ENCODE measurements at places on chromosomes 4 and X.
A peak's percentile ranks its signal among the peaks of the same experiment; 100 is the strongest.

- DNase-seq = no peak
Observed at GRCh38 chrX:87636533-87636932, 118.9 kb downstream of the KLHL4 start.

DNA sequence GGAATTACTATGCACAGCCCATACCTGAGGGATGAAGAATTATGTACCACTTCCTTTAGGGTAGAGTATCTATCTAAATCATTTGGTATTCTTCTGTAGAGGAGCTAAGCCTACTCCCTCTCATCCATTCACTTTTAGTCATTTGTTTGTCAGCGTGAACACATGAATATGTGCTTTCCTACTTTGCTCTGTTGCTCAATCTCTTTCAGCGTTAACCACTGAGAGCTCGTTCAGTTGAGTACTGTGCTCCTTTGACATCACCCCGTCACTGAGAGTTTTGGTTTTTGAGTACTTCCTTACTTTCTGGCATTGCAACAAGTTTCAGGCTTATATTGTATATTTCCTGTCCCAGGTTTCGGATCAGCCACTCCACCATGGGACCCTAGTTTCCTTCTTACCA is 700.6 kb downstream of the NLGN4X start:
- no peak for DNase-seq

DNA sequence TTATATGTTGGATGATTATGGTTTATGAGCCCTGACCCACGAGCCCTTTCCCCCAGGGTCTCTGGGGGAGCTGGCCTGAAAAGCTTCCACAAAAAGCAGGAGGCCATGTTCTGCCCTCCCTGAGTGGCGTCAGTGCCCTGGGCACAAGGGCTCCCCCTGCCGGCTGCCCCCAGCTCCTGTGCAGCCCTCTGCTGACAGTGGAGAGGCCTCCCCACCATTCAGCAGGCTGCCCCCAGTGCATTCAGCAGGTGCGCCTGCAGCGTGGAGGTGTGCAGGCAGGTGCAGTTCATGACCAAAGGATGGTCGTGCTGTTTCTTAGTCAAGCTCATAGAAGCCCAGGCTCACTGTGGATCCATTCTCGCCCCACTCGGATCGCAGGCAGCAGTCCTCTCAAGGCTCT is 12.5 kb upstream of the S100P start:
- no peak for DNase-seq

- DNase-seq = no peak
Observed at GRCh38 chr4:1902243-1902642, 31.1 kb downstream of the NSD2 start.

DNA sequence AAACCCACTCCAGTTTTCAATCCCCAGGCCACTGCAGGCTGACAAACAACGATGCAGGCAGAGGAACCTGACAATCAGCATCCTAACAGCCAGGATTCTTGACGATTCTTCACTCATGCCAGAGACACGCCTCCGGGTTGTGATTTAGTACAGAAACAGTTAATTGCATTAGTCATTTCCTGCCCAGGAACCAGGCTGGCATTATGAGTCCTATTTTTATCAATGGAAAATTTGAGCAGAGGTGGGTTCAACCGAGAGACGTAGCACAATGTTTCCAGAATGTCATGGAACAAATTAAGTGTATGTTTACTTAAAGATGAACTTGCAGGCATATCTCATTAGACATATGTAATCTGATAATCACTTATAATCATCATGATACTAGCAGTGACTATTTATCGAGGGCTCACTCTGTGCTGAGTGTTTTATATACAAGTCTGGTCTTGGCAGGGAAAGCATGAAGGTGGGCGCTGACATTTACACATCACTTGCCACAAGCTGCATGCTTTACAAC is 159.7 kb downstream of the NSUN7 start:
- DNase-seq = peak; percentile 19

- no peak for DNase-seq
Observed at GRCh38 chrX:11480626-11481025, 185.1 kb downstream of the ARHGAP6 start.

DNA sequence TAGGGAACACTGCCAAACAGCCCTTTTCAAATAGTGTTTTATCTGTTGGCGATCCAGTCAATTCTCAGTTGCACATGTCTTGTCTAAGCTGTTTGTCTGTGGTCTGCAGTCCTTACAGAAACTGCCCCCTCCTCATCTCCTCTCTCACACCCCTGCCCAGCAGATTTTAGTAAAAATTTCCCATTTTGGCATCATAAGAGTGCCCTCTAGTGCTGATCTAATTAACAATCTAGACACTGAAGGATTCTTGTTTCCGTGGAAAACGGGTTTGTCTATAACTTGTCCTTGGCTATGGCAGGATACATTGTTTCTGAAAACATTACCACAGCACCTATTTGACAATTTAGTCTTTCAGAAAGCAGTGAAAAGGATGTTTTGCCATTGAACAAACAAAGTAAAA is 227.2 kb upstream of the MBNL3 start:
- no peak for DNase-seq

GRCh38 chr4:19256823-19257222 is 994.9 kb upstream of the SLIT2 start:
- no peak for DNase-seq

GRCh38 chrX:11531226-11531625 is 134.5 kb downstream of the ARHGAP6 start:
- DNase-seq = no peak

- DNase-seq = no peak
Observed at GRCh38 chr4:159516556-159517140, 413.8 kb downstream of the RAPGEF2 start.

DNA sequence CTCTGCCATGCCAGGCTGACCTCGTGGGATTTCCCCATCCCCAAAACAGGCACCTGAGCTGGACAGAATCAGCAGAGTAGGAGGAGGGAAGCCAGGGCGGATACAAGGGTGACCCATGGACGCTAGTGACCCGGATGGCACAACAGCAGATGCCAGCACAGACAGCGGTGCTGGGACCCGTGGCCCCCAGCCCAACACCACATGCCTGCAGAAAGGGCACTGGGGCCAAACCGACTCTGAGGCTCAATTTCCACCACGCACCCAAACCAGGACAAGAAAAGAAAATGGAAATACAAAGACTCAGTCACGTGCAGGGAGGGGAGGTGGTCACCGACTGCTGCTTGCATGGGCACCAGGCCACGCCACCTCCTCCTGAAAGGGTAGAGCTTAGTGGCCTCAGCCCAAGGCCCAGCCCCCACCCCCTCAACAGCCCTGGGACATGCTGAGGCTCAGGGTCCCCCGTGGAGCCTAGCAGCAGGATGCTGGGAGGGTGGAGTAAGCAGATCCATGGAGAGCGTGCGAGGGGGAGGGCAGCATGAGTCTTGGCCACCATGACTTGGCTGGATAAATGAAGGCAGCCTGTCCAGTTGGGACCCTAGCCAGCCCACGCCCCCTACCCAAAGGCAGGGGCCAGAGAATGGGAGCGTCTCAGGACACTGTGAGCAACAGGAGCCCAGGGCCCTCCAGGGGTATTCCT is 47.7 kb downstream of the C4orf50 start:
- no peak for DNase-seq

DNA sequence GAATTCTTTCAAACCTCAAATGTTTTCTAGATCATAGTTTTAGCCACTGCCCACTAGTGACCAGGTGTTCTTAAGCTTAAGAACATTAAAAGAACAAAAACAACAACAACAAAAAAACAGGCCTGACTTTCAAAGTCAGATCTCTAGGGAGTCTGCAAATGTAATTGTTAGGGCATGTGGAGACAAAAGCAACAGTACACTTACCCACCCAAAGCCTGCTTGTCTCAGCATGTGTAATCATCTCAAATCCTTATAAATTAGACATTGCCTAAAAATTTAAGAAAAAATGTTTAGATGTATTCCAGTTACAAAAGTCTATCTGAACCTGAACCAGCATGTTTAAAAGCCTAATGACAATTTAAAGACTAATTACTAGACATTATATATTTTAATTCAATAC is 79.9 kb downstream of the SLC7A11 start:
- DNase-seq = no peak

- DNase-seq = no peak
Observed at GRCh38 chr4:103067841-103068547, 8.6 kb downstream of the SLC9B2 start.

DNA sequence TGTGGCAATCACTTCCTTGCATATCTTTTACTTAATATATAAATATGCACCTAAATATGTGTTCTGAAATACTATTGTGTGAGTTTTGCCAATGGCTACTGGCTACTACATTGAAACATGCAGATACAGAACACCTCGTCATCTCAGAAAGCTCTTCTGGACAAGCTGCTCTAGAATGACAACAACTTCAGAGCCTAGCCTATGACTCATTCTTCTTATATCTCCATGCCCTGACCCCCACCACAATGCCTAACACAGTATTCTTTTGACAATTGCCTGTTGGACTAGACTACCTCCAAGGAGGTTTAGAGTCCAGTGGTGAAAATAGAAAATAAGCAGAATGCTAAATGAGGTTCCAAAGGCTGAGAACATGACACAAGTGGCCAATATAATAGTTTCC is 17.6 kb upstream of the DMP1 start:
- no peak for DNase-seq

GRCh38 chr4:127055357-127055756 is 577.4 kb upstream of the INTU start:
- no peak for DNase-seq

GRCh38 chr4:168923526-168924194 is 86.4 kb downstream of the CBR4 start:
- DNase-seq = peak; percentile 19

DNA sequence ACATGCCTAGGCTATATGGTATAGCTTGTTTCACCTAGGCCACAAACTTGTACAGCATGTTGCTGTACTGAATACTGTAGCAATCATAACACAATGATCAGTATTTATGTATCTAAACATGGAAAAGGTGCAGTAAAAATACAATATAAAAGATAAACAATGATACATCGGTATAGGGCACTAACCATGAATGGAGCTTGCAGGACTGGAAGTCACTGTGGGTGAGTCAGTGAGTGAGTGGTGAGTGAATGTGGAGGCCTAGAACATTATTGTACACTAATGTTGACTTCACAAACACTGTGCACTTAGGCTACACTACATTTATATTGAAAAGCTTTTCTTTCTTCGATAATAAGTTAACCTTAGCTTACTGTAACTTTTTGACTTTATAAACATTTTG is 45.6 kb upstream of the ANK2 start:
- DNase-seq = no peak

- DNase-seq = no peak
Observed at GRCh38 chrX:107451731-107452130, 2.3 kb downstream of the FRMPD3 start.

GRCh38 chr4:26870576-26871262 is 10.1 kb downstream of the STIM2 start:
- no peak for DNase-seq

DNA sequence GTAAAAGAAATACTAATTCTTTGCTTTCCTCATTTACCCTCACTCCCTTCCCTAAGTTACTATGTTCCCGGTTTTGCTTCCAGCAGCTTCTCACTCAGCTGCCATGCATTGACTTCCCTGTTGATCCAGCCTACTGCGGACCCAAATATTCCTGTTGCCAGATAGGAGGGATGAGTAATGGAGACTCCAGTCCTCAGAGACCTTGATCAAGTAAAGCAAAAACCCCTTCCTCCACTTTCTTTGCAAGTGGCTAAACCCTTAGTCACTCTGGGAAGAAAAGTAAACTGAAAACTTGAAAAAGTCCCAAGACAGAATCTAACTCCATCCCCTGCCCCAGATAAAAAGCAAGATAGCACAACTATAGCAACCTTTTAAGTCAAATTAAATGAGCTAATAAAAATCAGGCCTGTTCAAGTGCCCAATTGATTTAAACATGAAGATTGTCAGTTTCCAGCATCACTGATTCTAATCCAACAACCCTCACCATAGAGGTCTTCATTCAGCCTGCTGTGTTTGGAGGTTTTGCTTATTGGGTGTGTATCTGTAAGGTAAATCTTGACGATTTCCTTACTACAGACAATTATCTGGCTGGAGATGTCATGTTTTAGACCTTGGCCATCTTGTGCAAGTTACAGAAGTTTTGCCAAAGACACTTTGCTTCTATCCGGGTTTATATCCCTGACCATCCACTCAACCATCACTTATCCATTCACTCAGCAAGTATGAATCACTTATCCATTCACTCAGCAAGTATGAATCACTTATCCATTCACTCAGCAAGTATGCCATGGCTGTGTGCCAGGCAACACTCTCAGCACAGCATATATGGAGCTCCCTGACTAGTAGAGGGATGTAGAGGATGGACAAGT is 17.6 kb downstream of the FGFBP1 start:
- DNase-seq = no peak

GRCh38 chr4:44869222-44869882 is 143.0 kb upstream of the GNPDA2 start:
- no peak for DNase-seq

GRCh38 chr4:5804656-5805055 is 88.2 kb downstream of the CRMP1 start:
- no peak for DNase-seq

GRCh38 chr4:99088023-99088449 is 552 bp downstream of the ADH5 start:
- peak; percentile 2 for DNase-seq

GRCh38 chr4:145936142-145936996 is 2.3 kb downstream of the ZNF827 start:
- DNase-seq = peak; percentile 51

GRCh38 chr4:13982010-13982409 is 354.5 kb upstream of the BOD1L1 start:
- no peak for DNase-seq

DNA sequence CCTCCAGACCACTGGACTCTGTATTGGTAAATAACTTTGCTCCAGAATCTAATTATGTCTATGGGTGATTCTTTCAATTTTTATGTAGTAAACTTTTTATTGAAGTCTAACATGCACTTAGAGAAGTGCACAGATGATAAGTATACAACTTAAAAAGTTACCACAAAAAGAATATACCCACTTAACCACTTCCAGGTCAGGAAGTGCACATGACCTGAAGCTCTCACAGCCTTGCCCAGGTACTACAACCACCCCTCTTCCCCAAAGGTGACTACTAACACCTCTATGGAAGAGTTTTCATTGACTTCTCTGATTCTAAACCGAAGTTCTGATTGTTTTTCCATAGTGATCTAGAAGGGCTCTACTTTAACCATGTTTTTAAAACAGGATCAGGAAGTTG is 43.6 kb upstream of the SPRY1 start:
- no peak for DNase-seq

DNA sequence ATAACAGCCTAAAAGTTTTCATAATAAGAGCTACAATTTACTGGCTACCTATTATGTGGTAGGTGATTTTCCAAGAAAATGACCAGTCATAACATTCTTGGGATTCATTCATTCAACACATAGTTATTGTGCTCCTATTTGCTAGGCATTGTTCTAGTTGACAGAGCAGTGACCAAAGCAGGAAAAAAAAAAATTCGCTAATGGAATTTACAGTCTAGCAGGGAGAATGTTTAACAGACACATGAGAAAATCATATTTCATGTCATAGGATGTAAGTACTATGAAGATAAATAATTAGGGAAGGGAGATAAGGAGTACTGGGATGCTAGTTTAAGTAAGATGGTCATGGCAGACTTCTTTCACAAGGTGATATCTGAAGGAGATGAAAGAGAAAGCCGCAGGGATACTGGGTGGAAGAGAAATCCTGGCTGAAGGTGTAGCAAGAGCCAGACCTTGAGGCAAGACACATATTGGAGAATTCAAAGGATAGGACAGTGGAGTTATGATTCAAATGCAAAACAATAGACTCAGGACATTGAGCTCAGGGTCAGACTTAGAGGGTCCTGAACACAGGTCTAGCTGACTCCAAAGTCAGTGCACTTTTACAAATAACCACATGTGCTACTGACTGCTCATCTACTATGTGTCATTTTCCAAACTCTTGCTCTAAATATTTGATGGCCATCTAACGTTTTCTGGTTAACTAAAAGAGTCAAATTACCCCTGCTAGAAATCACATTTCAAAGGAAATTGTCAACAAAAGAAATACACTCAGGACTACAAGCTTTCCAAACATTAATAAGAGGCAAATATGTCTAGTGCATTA is 20.4 kb downstream of the SPCS3 start:
- no peak for DNase-seq
